Activated naive CD8-positive, alpha-beta T cell treated with anti-CD3 and anti-CD28 coated beads for 36 hours (primary cell): ENCODE measurements at places on chromosomes 16 and 17. TPM values are rescaled to one million over a fixed set of nuclear protein-coding genes. Genes with fewer than 3 reads are reported as not detected.

- no peak for DNase-seq
Measured at GRCh38 chr17:73196500-73196899, 3.6 kb downstream of the COG1 start.

- DNase-seq = no peak
Measured at GRCh38 chr17:42225646-42226045, 31.4 kb upstream of the GHDC start.

DNA sequence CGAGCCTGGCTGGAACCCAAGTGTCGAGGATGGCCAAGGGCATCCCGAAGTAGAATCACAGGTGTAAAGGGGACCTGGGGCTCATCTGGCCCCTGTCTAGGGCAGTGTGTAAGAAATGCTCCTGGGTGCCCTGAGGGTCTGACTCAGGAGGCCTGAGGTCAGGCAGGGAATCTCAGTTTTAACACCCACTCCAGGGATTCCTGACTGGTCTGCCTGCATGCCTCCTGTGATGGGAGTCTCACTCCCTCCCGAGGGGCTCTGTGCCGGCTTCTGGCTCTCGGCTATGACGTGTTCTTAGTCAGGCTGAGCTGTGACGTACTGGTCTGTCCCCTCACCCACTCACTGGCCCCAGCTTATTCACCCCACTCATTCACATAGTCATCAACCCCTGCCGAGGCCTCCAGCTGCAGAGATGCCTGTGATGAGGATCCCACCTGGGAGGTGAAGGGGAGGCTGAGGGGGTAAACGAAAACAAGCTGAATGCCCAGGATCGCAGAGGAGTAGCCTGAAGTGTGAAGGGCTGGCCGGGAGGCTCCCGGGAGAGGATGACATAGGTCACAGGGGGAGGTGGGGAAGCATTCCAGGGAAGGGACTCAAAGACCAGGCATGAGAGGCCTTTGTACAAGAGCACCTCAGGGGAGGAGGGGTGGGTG, 23.8 kb downstream of the FAM83G start:
- no peak for DNase-seq

DNA sequence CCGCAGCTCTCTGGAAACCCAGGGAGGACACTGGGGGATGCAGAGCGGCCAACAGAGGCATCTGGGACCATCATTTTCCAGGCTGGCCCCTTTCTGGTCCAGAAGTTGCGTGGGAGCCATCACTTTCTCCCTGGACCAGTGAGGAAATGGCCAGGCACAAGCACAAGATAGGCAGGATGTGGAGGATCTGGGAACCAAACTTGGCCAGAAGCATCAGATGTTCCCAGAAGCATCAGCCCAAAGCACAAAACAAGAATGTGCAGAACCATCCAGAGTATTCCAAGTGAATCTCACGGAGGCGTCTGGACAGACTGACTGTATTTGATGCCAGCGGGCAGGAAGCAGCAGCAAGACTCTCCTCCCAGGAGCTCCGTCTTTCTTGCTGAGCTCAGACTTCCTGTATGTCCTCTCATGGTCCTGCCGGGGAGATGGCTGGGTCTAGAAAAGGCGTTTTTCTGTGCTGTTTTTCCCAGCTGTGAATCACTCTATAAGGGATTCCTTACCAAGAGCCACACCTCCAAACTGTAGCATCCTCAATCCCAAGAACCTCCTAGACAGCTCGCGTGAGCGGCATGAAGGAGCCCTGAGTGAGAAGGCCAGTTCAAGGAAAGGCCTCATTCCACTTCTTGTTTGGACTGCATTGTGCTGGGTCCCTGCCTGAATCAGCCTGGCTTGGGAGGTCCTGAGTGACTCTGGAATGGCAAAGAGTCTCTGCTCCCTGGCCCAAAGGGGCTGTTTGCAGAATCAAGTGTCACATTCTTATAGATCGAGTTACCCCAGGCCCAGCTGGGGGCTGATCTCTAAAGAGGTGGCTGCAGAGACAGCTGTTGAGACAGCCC, 49.5 kb upstream of the MTSS2 start:
- no peak for DNase-seq

- no peak for DNase-seq
Measured at GRCh38 chr17:9324864-9325263, 250.8 kb downstream of the STX8 start.

GRCh38 chr17:80361495-80362220, 53.3 kb upstream of the ENDOV start:
- peak; percentile 22 for DNase-seq

DNA sequence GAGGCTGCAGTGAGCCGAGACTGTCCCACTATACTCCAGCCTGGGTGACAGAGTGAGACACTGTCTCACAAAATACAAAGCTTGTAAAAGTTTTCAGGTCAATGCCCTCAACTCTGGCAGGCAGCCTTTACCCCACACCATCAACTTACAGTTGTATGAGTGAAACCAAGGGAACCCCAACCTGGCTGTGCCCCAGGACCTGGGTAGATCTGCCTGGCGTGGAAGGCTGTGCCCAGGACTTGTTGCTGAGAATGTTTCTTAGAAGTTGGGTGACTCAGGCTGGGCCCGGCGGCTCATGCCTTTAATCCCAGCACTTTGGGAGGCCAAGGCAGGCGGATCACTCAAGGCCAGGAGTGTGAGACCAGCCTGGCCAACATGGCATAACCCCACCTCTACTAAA, 7.8 kb downstream of the CES3 start:
- no peak for DNase-seq

GRCh38 chr17:902463-902862, 77.1 kb downstream of the NXN start:
- no peak for DNase-seq

GRCh38 chr17:2025220-2025621, at the start of gene RTN4RL1:
TSS of gene RTN4RL1 (minus strand) at chr17:2025334. CDS start at chr17:2024865, 469 bp downstream.
- peak; percentile 63 for DNase-seq

GRCh38 chr17:30550512-30551273, 73.5 kb downstream of the GOSR1 start:
- DNase-seq = no peak

- no peak for DNase-seq
Measured at GRCh38 chr17:75489511-75489955, 25.8 kb downstream of the CASKIN2 start.

DNA sequence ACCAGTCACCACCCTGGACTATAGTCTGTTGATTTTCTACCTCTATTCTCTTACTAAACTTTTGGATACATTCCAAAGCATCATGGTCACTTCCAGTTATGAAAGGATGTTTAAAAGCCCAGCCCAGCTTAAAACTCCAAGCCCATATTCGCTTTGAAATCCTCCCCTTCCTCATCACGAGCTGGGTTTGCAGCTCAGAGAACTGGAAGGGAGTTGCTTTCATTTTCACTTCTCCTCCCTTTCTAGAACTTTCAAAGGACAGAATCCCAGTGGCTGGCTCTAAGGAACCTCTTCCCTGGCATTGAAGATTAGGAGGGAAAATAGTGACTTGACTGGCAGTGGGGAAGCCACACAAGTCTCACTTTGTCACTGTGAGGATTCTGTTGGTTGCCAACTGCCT, 100.1 kb upstream of the DYNLRB2 start:
- no peak for DNase-seq

- DNase-seq = no peak
Measured at GRCh38 chr17:72461757-72462156, 340.9 kb downstream of the SOX9 start.

DNA sequence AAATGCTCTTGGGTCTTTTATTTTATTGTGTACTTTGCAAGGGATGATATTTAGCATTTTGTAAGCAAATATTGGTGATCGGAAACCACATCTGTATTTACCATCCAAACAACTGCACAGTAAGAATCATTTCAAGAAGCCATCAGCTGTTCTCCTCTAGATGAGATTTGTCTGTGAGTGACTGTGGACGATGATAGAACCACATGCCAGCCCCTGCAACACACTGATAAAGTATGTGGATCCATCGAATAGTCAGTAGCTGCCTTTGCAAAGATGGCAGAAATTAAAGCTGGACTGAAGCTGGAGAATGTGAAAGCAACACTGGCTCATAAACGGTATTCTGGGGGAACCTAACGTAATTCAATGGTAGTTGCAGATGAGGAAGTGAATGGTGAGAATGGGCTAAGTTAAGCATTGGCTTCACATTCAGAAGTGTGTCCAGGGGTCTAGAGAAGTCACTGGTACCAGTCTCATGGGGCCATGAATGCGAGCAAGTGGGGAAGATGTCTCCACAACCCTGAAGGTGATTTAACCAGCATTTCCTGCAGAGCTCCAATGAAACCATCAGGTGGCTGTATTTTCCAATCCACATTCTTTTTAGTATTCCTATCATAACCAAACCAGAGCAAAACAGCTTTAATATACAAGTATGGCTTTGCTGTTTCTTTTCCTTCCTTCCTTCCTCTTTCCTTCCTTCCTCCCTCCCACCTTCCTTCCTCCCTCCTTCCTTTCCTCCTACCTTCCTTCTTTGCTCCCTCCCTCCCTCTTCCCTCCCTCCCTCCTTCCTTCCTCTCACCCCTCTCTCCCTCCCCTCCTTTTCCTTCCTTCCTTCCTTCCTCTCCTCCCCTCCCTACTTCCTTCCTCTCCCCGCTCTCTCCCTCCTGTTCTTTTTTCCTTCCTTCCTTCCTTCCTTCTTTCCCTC, 169.4 kb downstream of the ABCA8 start:
- DNase-seq = no peak

DNA sequence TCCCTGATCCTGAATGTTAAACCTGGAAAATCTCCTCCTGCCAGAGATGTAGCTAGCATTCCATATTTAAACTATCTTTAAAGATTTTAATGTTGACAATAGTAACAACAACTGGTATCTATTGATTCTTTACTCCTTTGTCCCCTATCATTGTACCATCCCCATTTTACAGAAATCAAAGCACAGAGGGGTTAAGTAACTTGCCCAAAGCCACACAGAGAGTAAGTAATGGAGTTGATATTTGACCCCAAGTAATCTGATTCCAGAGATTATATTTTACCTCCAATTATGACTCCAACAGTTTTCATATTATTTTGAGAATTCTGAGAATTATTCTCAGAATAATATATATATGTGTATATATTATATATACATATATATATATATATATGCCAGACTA, 37.7 kb upstream of the RGS9 start:
- DNase-seq = no peak

- no peak for DNase-seq
Measured at GRCh38 chr17:74822939-74823367, 36.7 kb downstream of the GRIN2C start.

- no peak for DNase-seq
Measured at GRCh38 chr17:65886315-65887245, 305.4 kb downstream of the CEP112 start.

- DNase-seq = no peak
Measured at GRCh38 chr16:69924777-69925191, 26.4 kb upstream of the CLEC18A start.

- no peak for DNase-seq
Measured at GRCh38 chr16:68387301-68387700, 61.0 kb downstream of the SMPD3 start.

DNA sequence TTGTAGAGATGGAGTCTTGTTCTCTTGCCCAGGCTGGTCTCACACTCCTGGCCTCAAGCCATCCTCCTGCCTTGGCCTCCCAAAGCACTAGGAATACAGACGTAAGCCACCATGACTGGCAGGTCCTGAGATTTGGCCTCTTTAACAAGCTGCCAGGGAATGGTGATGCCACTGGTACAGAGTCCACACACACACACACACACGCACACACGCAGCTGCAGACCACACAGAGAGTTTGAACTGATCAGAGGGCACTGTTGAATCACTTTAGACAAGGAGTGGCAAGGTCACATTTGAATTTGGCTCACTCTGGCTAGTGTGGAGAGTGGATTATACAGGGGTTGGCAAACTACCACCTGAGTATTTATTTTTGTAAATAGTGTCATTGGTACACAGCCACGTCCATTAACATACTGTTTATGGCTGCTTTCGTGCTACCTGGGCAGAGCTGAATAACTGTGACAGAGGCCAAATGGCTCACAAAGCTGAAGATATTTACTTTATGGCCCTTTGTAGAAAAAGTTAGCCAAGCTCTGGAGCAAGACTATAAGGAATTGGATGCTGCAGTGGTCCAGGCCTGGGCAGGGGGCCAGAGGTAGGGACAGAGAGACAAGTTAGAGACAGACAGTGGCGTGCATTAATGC, 9.9 kb downstream of the ITPRIPL2 start:
- DNase-seq = no peak

The CACNG4 gene
- not detected for total RNA-seq

The PITPNC1 gene
- 51.1 TPM for total RNA-seq

The ADORA2B gene
- 7.0 TPM for total RNA-seq

The GAS7 gene
- 1.2 TPM for total RNA-seq

The SLC25A10 gene
- total RNA-seq = 41.0 TPM

The MT4 gene
- not detected for total RNA-seq

The ZPBP2 gene
- not detected for total RNA-seq

The CRYBA1 gene
- total RNA-seq = not detected

The ARSG gene
- total RNA-seq = 5.0 TPM

The ZNF200 gene
- 12.8 TPM for total RNA-seq

The TEX19 gene
- 0.10 TPM for total RNA-seq

The GRIN2A gene
- total RNA-seq = not detected

The PRAC2 gene
- not detected for total RNA-seq

The ODAD4 gene
- total RNA-seq = 0.84 TPM

The CD300H gene
- total RNA-seq = not detected

The EMP2 gene
- not detected for total RNA-seq
